ENCODE measurements at places on chromosomes 5 and 9.

- DNase-seq: no peak
Measured at GRCh38 chr5:72177538-72177937, 70.3 kb downstream of the MAP1B start.

- no peak for DNase-seq
Measured at GRCh38 chr5:36301858-36302603, at the start of gene RANBP3L. TSS of gene RANBP3L (minus strand) at chr5:36301902. CDS start at chr5:36301416, 486 bp downstream.

DNA sequence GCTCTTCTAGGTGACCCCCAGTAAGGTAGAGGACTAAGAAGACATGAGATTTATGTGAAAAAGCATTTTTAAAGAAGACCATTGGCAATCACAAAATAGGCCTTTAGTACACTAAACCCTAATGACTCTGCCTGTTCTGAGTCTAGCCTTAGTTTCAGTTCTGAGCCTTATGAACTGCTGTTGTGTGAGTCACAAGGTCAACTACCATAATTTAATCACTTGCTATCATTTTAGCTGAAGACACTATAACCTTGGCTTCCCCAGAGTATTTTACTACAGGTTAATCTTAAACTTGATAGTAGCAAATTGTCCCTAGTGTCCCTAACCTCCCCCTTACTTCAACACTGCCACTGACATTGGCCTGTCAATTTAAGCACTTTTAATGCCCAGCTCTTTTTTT is 34.4 kb downstream of the APC start:
- DNase-seq: no peak

GRCh38 chr5:180808461-180809000 is 5.9 kb upstream of the MGAT1 start:
- DNase-seq: no peak
